T-helper 1 cell treated with Interleukin-12 subunit alpha and Interleukin-12 subunit beta and Interleukin-4 antibody, amounts not matched to agents 30 ng/mL and 1 ng/mL, for 36 hours (primary cell): ENCODE measurements at places on chromosomes 6 and 20. TPM values are rescaled to one million over a fixed set of nuclear protein-coding genes. Genes with fewer than 3 reads are reported as not detected.

Gene TBXT
- total RNA-seq, result not detected in 2 replicates

Gene PTCHD4
- not detected in 2 replicates for total RNA-seq

Gene NKX2-2
- not detected in 2 replicates for total RNA-seq

Gene RAET1L
- total RNA-seq, result not detected in 2 replicates

Gene FAM209B
- 2.5 and 2.7 TPM in 2 replicates for total RNA-seq

Gene SIRPB2
- total RNA-seq, result not detected in 2 replicates

Gene MRPS18B
- 37.9 and 39.0 TPM in 2 replicates for total RNA-seq

Gene RBPJL
- 0.17 TPM in 1 of 2 replicates, not detected in the other for total RNA-seq

Gene SPATA25
- total RNA-seq, result 0.49 and 0.76 TPM in 2 replicates

Gene BMP5
- not detected in 2 replicates for total RNA-seq

Gene WFDC5
- not detected in 2 replicates for total RNA-seq

Gene CGA
- total RNA-seq, result not detected in 2 replicates

Gene VIP
- not detected in 2 replicates for total RNA-seq

Gene BANF2
- total RNA-seq, result not detected in 2 replicates

Gene COL12A1
- not detected in 2 replicates for total RNA-seq

Gene CLDN20
- total RNA-seq, result not detected in 2 replicates

Gene HSPA1L
- total RNA-seq, result 3.7 TPM in 2 replicates

Gene C20orf202
- not detected in 2 replicates for total RNA-seq

Gene HLA-E
- 499 and 512 TPM in 2 replicates for total RNA-seq

Gene SYCP2L
- 0.10 TPM in 1 of 2 replicates, not detected in the other for total RNA-seq

Gene PDE7B
- total RNA-seq, result 7.1 and 8.4 TPM in 2 replicates

Gene SNAI1
- 0.39 and 0.51 TPM in 2 replicates for total RNA-seq

Gene KIAA0408
- 16.4 and 17.6 TPM in 2 replicates for total RNA-seq

Gene IER3
- 76.8 and 77.8 TPM in 2 replicates for total RNA-seq

Gene KCNK5
- total RNA-seq, result 12.0 TPM in 2 replicates

Gene TRIM10
- total RNA-seq, result 0.34 and 0.37 TPM in 2 replicates

Gene TPD52L1
- not detected in 2 replicates for total RNA-seq

Gene SEL1L2
- not detected in 2 replicates for total RNA-seq

Gene TDRD6
- total RNA-seq, result not detected in 2 replicates

Gene FABP7
- total RNA-seq, result not detected in 2 replicates

Gene LIN28B
- not detected in 2 replicates for total RNA-seq

Gene PTPRT
- not detected in 2 replicates for total RNA-seq

Gene BNIP5
- 0.10 TPM in 1 of 2 replicates, not detected in the other for total RNA-seq

Gene C6orf52
- 1.5 and 2.0 TPM in 2 replicates for total RNA-seq

Gene AIF1
- 47.7 and 54.0 TPM in 2 replicates for total RNA-seq
